ENCODE measurements at places on chromosomes 12 and 14.
A peak's percentile ranks its signal among the peaks of the same experiment; 100 is the strongest.

DNA sequence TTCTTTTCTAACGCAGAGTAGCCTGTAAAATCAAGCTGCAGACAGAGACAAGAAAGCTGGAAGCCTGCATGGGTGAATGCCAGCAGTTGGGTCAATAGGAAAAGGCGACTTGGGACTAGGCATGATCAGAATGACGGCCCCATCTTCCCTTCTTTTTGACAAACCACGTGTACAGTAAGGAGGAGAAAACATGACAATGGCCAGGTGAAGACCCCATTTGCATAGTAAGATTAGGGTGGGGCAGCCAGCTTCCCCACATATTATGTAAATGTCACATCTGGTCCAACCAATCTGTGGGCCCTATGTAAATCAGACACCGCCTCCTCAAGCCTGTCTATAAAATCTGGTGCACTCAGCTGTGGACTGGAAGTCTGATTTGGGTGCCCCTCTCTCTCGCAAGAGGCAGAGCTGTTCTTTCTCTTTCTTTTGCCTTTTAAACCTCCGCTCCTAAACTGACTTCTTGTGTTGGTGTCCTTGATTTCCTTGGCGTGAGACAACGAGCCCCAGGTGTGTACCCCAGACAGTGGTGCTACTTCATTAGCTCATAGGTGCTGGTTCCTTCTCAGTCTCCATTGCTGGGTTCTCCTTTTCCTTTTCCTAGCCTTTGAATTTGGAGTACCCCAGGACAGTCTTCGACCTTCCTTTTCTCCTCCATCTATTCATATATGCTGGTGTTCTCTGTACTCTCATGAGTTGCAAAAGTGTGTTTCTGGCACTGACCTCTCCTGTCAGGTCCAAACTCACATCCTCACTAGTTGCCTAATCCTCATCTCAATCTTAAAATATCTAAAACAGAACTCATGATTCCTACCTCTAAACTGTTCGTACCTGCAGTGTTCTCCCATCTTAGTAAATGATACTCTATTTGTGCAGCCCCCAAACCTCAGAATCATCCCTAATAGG lies 9.4 kb upstream of the DHRS7 start:
- DNase-seq, result no peak

DNA sequence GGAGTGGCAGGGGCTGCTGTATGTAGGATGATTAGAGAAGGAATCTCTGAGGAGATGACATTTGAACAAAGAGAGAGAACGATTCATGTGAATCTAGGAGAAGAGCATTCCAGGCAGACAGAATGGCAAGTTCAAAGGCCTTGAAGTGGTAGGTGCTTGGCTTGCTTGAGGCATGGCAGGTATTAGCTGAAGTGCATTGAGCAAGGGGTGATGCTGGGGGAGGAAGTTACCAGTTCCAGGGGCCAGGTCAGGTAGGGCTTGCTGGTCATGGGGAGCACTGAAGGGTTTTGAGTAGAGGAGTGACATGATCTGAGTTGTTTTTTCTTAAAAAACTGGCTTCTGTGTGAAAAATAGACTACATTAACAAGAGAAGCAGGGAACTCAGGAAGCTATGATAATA lies 71.8 kb downstream of the SPATS2 start:
- no peak for DNase-seq

DNA sequence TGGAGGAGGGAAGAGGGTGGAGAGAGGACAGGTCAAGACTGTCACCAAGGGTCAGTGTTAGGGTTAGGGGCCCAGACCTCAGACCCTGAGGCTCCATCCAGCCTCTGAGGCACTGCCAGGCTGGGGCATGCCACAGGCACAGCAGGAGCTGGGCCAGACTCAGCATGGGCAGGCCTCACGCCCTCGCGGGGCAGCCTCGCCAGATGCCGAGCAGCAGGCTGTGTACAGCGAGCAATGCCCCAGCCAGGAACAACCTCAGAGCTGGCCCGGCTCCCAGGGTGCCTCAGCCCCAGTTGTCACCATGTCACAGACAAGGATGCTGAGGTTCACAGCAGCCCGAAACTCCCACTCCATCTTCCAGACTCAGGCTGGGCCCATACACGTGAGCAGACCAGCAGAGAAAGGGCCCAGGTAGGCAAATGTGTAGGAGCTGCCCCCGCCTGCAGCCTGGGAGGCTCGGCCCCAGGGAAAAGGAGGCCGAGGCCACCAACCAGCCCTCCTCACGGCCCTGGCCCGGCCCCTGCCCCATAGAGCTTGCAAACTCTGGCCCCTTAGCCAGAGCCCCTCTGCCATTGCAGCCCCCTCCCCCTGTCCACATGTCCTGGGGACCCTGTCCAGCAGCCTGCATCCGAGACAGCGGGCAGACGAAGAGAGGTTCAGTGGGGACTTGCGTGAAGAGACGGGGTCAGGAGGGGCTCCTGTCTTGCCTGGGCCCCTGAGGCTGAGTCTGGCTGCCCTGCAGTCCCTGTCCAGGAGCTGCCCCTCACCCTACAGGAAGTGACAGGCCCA lies 7.5 kb downstream of the C14orf180 start:
- no peak for DNase-seq

- no peak for DNase-seq
Observed at GRCh38 chr14:90438841-90439240, 42.0 kb downstream of the CALM1 start.

DNA sequence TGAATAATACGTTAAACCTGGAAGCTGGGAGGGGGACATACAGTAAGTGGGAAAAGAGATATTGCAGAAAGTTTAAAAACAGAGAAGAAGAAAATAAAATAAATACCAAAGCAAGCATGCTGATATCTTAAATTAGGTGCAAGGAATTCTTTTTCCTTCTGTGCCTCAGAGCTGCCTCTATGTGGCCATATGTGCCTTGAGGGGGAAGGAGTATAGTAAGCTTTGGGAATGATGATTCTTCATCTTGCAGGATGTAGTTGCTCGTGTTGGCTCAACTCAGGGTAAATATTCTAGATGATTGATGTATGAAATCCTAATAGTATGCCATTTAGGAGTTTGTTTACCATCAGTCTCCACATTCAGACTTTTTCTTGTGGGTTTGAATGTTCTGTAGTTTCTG lies 251.4 kb downstream of the RGS6 start:
- DNase-seq, result no peak

- DNase-seq, result no peak
Observed at GRCh38 chr14:68781161-68782021, 11.5 kb downstream of the ZFP36L1 start.

DNA sequence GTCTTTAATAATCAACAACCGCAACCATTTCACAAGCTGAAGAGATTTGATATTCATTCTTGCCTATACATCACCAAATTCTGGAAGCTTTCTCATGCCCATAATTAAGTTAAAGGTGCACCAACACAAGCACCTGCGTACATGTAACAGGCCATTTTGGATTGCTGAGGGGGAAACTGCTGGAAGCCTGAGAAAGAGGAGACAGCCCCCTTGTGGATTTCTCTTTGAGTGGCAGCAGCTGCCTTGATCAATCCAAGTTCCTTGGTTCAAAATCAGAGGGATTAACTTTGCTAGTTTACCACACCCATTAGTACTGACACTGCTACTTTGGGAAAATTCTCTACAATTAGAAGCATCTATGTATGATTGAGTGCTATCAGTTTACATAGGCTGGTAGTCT lies 321.1 kb downstream of the NOVA1 start:
- DNase-seq, result peak; percentile 83

DNA sequence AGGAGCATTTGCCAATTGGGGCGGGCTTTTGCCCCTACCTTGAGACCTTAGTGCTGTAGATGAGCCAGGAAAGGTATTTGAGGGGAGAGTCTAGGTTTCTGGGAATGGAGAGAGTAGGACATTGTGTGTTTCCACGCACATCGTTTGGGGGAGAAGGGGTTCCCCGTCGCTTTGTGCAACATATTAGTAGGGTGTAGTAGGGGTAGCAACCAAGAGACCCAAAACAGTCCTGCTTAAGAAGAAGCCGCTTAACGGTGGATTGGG lies 694 bp upstream of the PTGES3 start:
- no peak for DNase-seq

- DNase-seq, result no peak
Observed at GRCh38 chr12:6953442-6954315, 2.5 kb downstream of the PTPN6 start.

DNA sequence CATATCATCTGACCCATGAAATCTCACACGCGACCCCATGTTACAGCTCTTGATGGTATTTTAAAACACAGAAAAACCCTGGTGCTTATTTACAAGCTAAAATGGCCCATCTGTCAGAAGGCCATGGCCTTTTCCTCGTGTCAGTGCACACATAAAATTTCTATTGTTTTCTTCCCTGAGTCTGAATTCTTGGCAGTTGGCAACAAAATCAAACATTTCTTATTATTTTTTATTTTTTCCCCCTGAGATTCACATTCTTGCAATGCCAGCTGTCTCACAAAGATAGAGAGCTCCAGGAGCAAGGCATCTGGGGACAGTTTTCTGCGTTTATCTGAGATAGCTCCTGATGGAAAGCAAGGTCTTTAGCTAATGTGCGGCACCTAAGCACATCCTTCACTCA lies 818.1 kb upstream of the TMEM132C start:
- DNase-seq, result no peak

DNA sequence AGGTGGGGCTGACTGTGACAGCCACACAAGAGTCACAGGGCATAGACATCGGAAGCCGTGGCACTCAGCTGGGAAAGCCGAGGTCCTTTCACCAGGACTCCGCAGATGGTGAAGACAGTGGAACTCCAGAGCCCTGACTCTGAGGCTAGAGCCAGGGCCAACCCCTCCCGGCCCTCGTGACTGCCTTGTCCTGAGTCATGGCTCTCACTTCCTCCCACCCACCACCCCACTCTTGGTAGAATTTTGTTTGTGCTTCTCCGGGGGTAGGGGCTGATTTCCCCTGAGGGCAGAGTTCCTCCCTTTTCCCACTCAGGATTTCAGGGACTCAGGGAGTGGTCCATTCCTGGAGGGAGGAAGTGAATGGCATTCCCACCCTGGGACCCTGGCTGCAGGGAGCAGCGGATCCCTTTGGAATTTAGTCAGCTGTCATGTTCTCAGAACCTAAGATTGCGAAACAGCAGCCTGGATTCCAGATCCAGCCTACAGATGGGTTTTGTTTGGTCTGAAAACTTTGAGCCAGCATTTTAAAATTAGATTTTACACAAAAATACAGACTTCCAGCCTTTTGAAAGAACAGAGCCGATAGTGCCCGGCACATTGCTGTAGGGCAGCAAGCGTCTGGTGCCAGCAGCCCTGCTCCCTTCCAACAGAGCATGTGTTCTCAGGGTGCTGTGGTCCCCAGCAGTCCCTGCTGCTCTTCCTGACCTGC lies 50.7 kb downstream of the TPCN1 start:
- no peak for DNase-seq

DNA sequence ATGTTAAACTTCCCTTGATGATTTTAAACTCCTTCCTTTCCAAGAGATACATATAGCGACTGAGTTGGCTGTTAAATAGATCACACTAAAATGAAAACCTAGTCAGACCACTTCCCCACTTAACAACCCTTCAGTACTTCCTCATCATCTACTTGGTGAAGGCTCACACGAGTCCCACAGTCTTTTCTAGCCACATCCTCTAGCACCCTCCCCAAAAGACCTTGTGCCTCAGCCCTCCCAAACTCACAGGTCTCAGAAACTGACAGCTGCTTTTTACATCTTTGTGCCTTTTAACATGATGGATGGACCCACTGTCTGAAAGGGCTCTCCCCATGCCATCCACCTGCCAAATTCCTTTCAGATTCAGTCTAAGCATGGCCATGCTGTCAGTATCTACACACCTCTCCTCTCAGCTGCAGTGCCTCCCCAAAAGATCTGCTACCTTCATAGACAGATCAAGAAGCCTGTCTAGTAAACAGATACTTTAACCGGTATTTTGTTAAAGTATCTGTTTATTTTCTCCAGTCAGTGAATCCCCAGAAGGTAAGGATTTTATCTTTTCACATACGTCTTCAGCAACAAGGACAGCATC lies 65.1 kb upstream of the GPHB5 start:
- DNase-seq, result no peak

DNA sequence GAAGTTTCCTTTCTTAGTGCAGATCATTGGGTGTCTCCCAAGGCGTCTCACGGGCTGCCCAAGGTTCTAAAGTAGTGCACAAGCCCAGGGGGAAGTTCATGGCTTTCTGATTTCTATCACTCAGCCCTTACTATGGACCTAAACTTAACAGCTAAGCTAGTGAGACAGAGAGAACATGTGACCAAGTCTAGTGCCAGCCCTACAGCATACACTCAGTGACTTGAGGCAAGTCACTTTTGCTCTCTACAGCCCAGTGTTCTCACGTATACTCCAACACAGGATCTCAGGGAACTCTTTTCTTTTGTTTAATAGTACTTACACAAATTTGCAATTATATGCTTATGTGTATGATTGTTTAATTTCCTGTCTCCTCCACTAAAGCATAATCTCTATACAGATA lies 48.6 kb downstream of the NKX2-1 start:
- DNase-seq, result no peak

- DNase-seq, result peak; percentile 50
Observed at GRCh38 chr14:54123841-54124240, 167.2 kb upstream of the BMP4 start.

DNA sequence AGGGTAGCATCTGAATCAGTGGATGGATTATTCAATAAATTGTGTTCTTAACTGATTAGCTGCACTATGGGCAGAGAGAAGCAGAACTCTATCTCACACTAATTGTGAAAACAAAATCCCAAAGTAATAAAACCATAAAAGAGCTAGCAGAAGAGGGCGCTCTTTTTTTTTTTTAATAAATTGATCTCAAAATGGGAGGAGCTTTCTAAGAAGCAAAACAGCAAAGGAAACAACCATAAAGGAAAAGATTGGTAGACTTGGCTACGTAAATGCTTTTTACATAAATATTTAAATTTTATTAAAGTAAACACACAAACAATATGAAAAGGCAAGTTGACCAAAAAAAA lies 1.5 kb upstream of the TM7SF3 start:
- DNase-seq, result no peak

GRCh38 chr12:59583003-59583712 lies 12.7 kb upstream of the SLC16A7 start:
- no peak for DNase-seq

DNA sequence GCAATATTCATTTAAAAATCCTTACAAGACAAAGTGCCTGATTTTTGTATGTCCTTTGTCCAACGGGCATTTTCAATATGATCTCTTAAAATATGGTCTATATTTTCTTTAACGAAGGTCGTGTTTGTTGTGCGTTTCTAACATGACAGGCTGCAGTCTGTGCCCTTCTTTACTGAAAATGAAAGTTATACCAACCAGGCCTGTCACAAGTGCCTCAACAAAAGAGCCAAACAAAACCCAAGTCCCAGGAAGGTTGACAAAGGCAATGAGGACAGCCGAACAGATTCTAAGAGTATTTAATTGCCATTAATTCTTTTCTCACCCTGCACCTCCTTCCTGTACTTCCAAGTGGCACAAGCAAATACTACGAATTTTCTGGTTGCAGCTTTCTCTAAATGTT lies 13.9 kb downstream of the PAX9 start:
- DNase-seq, result no peak

- DNase-seq, result peak; percentile 69
Observed at GRCh38 chr12:132600048-132601032, 10.0 kb downstream of the LRCOL1 start.

DNA sequence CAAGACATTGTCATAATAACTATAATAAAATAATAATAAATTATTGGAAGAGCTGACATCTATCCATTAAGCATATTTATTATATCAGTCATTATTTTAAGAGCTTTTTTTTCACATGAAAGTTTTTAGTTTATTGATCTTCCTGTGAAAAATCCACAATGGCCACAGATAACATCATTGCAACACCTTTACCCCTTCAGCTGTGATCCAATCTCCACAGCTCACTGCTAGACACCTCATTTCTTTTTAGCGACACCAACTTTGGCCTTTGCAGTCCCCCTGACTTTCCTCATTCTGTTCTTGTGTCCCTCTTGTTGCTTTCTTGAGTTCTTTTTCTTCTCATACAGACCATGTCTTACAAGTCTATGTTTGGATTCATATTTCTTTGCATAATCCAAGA lies 67.4 kb downstream of the STON2 start:
- DNase-seq, result no peak

- DNase-seq, result no peak
Observed at GRCh38 chr14:69699748-69700303, 67.1 kb upstream of the SRSF5 start.

Measured in NCI-H524 (cell line).